ENCODE measurements at places on chromosomes 13 and 19.

- no peak for DNase-seq
These were observed 71.5 kb downstream of the DNAJC15 start for GRCh38 chr13:43094901-43095300.

DNA sequence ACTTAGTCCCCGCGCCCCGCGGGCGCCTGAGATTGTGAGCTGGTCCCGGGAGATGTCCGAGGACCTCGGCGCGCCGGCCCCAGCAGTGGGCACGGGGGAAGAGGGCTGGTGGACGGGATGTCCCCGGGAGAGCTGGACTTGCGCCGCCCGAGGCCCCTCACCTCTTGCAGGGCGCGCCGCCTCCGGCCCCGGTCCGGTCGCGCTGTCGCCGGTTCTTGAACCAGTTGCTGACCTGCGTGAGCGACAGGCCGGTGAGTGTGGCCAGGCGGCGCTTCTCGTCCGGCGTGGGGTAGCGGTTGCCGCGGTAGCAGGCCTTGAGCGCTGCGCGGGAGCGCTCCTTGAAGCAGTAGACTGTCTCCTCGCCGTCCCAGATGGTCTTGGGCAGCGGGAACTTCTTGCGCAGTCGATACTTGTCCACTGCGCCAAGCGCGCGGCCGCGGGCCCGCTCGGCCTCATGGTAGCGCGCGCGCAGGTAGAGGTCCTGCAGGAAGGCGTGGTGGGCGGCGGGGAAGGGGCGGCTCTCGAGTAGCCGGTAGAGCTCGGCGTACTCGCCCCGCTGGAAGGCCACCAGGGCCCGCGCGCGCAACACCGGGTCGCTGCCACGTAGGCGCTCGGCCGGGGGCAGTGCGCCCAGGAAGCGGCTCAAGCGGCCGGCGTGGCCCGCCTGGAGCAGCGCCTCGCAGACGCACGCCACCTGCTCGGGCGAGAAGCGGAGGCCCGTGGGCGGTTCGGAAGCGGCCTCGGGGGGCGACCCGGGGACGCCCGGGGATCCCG is 984 bp downstream of the SIX5 start:
- no peak for DNase-seq

DNA sequence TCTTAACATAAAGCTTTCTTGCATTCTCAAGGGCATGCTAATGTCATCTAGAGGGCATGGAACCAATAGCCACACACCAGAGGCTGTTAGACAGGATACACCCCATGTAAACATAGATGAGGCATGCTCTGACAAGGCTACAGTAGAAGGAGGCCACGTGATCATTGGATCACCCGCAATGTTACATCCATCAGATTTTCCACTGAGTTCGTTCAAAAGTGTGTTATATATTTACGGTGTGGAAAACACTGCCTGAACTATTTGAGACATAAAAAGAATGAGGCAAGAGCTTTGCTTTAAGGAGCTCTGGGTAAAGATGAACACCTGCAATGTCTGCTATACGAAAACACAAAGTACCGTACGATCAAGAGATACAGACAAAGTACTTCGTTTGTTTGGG is 817.5 kb upstream of the SLC10A2 start:
- no peak for DNase-seq

- no peak for DNase-seq
These were observed 26.0 kb downstream of the TM9SF2 start for GRCh38 chr13:99527301-99527700.

- DNase-seq = no peak
These were observed 156.2 kb downstream of the CACNA1A start for GRCh38 chr19:13350072-13350471.

DNA sequence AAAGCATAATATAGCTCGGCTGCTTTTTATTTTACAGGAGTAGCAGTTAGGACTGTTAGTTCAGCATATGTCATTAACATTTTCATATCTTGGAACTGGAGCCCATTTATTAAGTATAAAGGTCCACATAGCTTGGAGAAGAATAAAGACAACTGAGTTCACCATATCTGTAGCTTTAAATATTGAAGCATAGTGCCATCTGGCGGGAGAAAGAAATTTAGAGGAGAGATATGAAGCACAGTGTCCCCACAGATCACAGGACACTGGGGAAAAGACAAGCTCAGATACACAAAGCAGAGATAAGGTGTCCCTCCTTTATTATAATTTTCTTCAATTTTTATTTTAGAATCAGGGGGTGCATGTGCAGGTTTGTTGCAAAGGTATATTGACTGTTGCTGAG is 104.7 kb upstream of the FREM2 start:
- peak; percentile 72 for DNase-seq

DNA sequence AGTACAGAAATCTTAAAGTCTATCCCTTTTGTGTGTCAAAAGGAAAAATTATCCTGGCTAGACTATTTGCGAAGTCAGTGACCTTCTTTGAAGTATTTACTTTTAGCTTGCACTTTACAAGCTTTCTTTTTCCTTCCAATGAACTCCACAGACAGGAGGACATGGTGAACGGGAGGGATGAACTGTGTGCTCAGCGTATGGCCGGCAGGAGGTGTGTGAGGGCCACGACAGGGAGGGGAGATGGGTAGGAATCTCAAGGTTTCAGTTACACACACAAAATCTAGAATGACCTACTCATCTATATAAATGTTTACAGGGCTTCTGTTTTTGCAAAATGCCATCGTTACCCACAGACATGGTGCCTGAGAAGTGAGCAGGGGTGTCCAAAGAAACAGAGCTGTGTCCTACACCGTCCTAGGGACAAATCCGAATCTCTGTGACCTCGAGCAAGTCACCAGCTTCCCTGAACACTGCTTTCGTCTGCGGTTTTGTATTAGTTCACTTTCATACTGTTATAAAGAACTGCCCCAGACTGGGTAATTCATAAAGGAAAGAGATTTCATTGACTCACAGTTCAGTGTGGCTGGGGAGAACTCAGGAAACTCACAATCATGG is 537.2 kb downstream of the LIG4 start:
- no peak for DNase-seq

- no peak for DNase-seq
These were observed 490.5 kb upstream of the SLC10A2 start for GRCh38 chr13:103556681-103557080.

GRCh38 chr13:67791047-67791446 is 560.9 kb upstream of the PCDH9 start:
- no peak for DNase-seq

- DNase-seq = no peak
These were observed 1420.8 kb upstream of the SLC10A2 start for GRCh38 chr13:104487006-104487405.

- DNase-seq = peak; percentile 96
These were observed 9.0 kb upstream of the MEIS3 start for GRCh38 chr19:47428177-47428894.

- DNase-seq = peak; percentile 44
These were observed 4.2 kb upstream of the ZSCAN4 start for GRCh38 chr19:57664269-57665127.

- no peak for DNase-seq
These were observed 753.2 kb upstream of the PCDH20 start for GRCh38 chr13:62168891-62169290.

GRCh38 chr19:41599175-41599966 is 23.4 kb downstream of the CEACAM21 start:
- DNase-seq = no peak

- no peak for DNase-seq
These were observed 37.3 kb downstream of the ITGBL1 start for GRCh38 chr13:101489643-101490405.

DNA sequence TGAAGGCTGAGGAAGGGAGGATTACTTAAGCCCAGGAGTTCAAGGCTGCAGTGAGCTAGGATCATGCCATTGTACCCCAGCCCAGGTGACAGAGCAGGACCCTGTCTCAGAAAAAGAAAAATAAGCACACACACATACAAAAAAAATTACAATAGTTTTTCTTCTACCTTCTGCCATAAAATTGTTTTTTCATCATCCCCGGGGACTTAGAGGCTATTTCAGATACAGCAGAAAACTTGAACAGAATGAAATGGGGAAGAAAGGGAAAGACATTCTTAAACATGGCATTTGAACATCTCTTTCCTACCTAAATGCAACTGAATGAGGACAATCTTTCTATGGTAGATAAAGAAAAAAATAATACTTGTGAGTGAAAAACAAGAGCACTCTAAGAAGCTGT is 109.1 kb downstream of the KCTD12 start:
- no peak for DNase-seq

DNA sequence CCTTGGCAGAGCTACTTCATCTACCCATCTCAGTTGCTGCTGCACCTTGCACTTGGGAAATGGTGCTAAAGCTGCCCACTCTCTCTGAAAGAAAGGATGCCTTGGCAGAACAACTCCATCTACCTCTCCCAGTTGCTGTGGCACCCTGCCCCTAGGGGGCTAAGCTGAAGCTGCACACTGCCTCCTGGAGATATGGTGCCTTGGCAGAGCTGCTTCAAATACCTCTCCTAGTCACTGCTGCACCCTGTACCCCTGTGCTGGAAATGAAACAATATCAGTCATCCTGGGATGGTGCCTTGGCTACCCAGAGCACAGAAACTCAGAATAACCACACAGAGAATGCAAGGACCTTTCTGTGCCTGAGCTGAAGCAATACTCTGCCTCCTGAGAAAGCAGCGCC is 615.8 kb downstream of the DIAPH3 start:
- DNase-seq = no peak

GRCh38 chr19:18989316-18989715 is 44.0 kb downstream of the SUGP2 start:
- no peak for DNase-seq

DNA sequence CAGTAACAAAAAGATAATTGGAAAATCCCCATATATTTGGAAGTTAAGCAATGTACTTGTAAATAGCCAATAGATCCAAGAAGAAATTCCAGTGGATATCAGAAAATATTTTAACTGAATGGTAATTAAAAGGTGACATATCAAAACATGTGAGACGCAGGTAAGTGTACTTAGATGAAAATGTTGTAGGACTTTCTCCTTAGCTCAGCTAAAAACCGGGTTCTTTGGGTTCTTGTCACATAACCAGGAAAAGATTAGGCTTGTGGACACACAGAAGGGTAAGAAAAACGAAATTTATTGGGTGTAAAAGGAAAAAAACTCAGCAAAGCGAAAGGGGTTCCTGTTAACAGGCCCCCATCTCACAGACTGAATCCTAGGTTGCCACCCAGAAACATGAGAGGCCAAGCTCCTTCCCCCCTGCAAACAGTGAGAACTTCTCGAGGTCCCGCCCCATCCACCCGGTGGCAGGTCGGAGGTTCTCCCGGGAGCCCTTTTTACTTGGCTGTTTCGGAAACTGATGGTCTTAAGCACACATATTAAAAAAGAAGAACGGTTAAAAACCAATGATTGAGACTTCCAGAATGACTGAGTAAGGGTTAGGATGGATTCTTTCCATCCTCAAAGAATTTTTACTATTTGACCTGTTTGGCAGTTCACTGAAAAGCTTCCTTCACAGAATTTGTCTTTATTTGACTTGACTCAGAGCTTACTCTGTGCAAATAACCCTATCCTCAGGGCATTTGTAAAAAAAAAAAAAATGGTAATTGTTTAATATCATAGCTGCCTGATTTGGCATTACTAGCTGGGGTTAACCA is 3.1 kb upstream of the CCDC70 start:
- no peak for DNase-seq

DNA sequence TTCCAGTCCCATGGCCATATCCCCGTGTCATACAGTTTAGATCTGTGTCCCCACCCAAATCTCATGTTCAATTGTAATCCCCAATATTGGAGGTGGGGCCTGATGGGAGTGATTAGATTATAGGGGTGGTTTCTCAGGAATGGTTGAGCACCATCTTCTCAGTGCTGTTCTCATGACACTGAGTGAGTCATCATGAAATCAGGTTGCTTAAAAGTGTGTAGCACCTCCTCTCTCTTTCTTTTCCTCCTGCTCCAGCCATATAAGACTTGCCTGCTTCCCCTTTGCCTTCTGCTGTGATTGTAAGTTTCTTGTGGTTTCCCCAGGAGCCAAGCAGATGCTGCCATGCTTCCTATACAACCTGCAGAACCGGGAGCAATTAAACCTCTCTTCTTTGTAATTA is 197.8 kb downstream of the NALCN start:
- DNase-seq = no peak

DNA sequence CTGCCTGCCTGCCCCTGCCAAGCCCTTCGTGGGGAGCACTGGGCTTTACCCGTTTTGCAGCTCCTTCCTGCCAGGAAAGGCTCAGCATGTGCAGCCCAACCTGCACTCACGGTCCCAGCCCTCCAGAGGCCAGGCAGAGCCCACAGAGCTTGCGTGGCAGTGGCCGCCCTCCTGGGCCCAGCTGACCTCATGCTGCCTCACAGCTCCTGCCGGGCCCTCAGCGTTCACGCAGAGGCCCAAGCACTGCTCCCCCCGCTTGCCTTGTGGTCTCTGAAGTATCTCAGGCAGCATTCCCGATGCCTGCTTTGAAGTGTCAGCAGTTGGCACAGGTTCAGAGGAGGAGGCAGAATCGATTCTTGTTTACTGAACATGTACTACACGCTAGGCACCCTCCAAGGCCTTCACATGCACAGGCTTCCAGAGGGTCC is 32.5 kb downstream of the CAPN12 start:
- DNase-seq = no peak

DNA sequence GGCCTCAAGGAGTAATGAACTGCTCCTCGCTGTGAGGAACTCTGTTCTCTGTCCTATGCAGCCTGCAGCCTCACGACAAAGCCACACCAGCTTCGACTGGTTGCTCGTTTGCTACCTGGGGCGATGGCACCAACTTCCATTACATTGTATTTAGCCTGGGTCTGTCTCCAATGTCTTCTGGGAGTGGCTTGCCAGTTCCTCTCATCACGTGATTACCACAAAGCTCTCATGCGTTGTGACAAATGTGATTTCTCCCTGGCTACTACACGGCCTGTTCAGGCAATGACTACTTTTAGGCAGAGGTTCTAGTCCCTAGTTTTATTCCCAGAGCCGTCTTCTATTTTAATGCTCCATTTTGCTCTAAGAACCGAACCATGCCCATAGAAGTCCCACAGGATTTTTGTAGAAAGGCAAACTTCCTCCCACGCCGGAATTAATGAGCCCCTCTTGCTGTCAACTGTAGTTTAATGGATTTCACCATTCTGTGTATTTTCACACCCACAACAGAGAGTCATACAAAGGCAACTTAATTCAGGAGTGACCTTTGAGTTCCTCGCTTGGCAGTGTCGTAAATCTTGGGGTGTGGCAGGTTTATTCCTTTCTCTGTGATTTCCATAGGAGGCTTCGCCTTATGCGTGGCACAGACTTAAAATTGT is 351.9 kb downstream of the EFNB2 start:
- no peak for DNase-seq

DNA sequence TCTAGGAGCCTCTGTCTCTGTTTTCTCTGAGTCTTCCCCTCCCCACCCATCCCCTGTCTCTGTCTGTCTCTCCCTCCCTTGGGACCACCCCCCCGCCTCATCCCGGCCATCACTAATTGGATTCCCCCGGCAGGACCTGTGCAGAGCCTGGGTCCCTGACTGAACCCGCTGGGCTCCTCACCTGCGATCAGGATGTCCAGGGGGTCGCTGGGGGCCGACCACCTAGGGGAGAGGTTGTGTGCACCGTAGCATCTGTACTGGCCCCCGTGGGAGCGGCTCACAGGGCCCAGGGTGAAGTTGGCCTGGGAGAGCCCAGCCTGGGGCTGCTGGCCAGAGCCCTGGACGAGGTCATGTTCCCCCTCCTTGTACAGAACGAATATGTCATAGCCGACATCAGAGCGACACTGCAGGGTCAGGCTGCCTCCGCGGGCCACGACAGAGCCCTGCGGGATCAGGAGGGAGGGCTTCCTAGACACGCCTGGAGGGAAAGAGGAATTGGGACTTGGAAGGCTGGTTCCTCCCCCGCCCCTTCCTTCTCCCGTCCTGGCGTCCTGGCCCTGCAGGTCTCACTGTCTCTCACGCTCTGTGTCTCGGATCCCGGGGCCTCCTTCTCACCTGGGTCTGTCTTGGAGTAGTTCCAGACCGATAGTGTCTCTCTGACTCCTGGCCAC is 1.8 kb downstream of the LILRB5 start:
- no peak for DNase-seq
